ENCODE measurements at places on chromosomes 16 and 17. TPM values are rescaled to one million over a fixed set of nuclear protein-coding genes. Genes with fewer than 3 reads are reported as not detected.
A peak's percentile ranks its signal among the peaks of the same experiment; 100 is the strongest.

DNA sequence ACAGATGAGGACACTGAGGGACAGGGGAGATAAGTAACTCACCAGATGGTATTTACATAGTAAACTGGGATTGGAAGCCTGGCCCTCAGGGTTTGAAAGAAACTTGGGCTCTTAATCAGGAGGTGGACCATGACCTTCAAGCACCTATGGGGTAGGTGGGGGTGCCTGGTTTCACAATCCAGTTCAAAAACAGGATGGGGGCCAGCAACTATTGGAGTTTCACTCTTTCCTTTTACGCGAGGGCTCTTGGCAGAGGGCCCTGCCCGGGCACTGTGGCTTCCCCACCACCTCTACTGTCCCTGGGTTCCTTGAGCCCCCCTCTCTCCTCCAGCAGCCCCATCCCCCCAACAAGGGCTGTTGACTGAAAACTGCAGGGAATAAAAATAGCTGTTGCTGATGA lies 11.3 kb upstream of the PRR29 start:
- peak; percentile 0 for DNase-seq

The PPL gene
- total RNA-seq = 18.4 TPM

GRCh38 chr17:7589204-7589868 lies 558 bp downstream of the SOX15 start:
- peak; percentile 92 for DNase-seq

DNA sequence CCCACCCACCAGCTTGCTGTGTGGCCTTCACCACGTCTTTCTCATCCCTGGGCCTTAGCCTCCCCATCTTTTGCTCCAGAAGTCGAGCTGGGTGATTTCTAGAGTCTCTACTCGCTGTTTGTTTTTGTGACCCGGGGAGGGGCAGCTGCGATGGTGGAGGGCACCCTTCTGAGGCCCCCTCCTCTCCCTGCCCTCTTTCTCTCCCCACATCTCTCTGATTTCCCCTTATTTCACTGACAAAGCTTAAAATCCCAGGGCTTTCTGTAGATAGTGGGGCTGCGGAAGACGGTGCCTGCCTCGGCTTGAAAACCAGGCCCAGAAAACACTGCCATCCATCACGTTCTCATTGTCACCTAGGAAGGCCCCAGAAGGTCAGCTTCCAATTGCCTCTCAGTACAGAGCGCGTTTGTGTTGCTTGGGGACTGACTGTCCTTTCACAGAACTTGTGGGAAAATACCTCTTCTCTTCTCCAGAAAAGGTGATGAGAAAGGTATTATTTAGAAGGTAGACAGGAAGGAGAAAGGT lies 95.1 kb downstream of the NTN1 start:
- no peak for DNase-seq

- no peak for DNase-seq
Measured at GRCh38 chr16:25709213-25709612, 17.5 kb downstream of the HS3ST4 start.

The DPEP1 gene
- not detected for total RNA-seq

Measured in left ventricle myocardium superior (tissue), 1 donor.